ENCODE measurements at places on chromosomes 11 and 22.

GRCh38 chr11:69524291-69524882, 42.9 kb downstream of the LINC01488 start:
- no peak for DNase-seq

DNA sequence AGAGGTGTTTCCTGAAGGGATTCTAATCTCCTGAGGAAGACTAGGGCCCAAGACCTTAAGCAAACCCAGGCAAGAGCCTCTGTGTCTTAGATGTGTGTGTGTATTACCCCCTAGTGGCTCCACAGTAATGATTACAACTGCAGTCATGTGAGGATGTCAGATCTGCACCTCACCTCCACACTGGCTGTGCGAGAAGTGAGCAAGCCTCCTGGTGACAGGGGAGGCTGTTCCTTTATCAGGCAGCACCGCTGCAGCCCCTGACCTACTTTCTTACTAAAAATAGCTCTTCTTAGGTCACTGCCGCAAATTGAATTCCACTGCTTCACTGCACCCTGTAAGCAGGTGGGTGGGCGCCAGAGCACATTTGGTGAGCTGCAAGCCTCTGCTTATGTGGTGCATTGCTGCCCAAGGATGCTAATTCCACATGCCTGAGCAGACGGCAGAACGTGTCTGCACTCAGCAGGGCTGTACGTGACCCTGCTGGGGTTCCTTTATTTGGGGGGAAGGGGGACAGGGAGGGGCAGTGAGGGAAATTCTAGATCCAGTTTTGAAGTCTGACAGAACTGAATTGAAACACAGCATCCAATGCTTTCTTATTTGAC, 112.4 kb downstream of the KCNC1 start:
- no peak for DNase-seq

DNA sequence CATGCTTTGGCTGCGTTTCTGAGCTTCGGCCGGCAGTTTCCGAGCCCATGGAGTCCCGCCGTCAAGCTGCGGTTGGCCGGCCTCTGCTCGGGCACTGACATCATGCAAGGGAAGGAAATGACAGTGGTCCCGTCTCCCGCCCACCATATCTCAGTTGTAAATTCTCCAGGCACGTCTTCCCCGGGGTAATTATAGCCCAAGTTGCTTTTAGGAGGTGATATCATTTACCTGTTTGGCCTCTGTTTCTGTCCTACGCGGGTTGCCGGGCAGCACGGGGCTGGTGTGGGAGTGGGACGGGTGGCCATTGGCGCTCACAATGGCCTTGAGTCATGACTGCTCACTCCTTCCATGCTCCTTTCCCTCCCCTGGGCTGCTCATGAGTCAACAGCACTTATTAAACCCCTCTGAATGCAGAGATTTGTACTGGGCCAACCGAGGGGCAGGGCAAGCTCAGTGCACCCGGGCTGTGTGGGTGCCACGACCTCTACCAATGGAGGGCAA, 4.2 kb upstream of the ANO1 start:
- no peak for DNase-seq

DNA sequence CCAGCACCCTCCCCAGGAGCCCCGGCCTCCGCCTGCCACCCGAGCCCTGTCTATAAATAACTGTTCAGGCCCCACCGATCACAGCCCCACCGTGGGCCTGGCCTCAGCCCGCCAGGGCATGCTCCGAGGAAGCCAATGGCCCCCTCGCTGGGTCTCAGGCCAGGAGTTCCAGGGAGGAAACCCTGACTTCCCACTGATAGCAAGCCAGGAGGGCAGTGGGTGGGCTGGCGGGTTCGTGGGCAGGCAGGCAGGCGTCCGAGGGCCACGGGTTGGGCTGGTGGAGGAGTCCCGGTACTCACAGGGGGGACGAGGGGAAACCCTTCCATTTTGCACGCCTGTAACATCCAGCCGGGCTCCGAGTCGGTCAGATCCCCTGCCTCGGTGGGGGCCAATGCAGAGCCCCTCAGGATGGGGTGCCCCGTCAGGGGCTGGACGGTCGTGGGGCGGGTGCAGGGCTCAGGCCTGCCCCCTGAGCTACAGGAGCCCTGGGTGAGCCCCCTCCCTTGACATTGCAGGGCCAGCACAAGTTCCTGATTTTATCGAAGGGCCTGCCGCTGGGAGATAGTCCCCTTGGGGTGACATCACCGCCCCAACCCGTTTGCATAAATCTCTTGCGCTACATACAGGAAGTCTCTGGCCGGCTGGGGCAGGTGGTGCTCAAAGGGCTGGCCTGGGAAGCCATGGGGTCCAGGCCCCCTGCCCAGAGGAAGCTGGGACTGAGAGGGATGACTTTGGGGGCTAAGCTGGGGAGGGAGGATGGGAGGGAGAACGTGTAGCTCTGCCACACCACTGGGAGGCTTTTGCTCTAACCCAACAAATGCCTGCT, at the start of gene SPI1:
SPI1 (minus strand) TSS at position 538 of the 826 bp plus-strand sequence; CDS start at position 344, 194 bp downstream.
- DNase-seq, result no peak

GRCh38 chr11:107157146-107157808, 139.0 kb upstream of the GUCY1A2 start:
- no peak for DNase-seq

DNA sequence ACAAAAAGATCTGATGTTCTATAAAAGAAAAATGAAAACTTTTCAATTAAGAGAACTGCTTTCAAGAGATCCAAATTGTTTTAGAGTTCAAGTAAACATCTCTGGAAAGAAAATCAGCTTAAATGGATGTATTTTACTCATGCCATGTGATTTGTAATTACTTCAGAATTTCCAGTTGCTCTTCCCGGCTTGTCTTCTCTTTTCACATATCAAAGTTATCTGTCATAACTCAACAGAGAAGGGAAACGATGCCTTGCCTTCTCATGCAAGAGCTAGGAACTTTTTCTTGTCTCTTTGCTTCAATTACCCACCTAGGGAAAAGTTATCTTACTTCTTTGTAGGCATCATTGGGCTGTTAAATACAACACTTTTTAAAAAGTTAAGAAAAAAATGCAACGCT, 255.2 kb upstream of the POU2AF2 start:
- DNase-seq, result no peak

DNA sequence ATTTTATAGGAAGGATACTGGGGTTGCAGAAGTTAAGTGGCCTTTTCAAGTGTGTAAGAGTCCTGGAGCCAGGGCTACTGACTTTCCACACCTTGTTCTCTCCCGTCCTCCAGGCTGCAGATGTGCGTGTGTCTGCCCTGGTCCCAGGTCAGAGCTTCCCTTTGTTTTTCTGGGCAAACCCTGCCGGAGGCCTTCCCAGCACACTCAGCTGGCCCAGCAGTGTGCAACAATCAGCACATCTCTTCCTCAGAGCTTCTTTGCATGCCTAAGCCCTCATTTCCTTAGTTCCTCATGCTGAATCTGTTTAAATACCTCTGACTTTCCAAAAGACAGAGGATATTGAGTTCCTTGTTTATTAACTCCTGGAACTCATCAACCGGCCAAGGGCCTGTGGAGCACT, 80.6 kb downstream of the KCNJ1 start:
- DNase-seq, result no peak

- no peak for DNase-seq
Measured at GRCh38 chr22:24416611-24417010, 10.8 kb upstream of the ADORA2A start.

GRCh38 chr11:133425245-133425644, 107.1 kb downstream of the OPCML start:
- no peak for DNase-seq

DNA sequence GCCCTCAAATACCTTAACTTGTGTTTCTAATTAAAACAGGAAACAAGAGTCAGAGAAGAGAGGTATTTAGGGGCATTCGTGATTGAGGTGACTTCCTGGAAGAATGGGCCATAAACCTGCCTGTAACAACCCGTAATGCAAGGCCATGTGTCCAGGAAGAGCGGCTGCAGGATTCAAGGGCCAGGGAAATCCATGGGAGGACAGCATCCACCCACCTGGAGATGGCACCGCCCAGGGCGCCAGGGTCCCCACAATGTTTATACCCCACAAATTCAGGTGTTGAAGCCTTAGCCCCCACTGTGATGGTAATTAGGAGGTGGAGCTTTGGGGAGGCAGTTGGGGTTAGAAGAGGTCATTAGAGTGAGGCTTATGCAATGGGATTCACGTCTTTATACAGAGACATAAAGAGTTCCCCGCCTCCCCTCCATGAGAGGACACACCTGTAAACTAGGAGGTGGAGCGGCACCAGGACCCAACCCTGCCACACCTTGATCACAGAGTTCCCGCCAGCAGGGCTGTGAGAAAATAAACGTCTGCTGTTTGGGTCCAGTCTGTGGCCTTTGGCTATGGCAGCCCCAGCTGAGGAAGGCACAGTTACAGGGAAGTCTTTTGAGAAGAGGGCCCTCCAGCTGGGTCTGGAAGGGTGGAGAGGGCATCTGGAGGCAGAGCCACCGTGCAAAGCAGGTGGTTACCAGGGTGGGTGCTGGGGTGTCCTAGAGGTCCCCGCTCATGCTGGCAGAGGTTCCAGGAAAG, 1394.3 kb downstream of the TBC1D22A start:
- no peak for DNase-seq

GRCh38 chr11:112511271-112511670, 250.6 kb upstream of the PLET1 start:
- DNase-seq, result no peak

- no peak for DNase-seq
Measured at GRCh38 chr22:29716814-29717545, 2.8 kb upstream of the CABP7 start.

- no peak for DNase-seq
Measured at GRCh38 chr11:62152245-62153086, 28.7 kb downstream of the INCENP start.

GRCh38 chr11:56917708-56918400, 70.9 kb upstream of the OR5AK2 start:
- no peak for DNase-seq
